ENCODE measurements at places on chromosomes 5 and 9.
A peak's percentile ranks its signal among the peaks of the same experiment; 100 is the strongest.

DNA sequence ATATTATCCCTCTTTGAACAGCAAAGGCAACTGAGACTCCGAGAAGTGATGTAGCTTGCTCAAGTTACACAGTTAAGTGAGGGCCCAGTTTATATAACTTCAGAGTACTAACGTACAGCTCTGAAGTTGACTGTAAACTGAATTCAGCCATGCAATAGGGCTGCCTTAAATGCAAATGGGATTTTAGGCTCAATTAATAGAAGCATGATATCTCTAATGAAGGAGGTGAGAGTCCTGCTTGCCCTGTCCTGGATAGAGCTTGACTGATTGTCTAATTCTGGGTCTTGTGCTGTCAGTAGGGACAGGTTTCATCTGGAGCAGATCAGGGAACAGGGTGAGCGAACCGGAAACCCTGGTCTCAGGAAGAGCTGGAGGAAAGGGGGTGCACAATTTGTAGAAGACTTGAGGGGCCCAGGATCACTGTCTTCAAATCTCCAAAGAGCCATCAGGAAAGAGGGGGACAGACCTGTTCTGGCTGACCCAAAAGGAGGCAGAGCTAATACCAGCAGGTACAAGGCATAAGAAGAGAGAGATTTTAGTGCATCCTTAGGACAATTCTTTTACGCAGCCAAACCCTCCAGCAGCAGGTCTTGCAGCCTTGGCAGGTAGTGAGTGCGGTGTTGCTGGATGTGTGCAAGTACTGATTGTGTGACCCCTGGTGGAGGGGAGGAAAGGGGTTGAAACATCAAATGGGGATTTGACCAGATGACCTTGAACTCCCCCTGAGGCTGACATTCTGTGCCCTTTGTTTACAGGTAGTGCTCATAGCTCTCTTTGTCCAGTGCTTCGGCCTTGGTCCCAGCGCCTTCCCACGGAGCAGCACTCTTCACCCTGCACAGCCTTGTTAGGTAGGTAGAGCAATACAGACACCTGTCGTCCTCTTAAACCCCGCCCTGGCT, 13.0 kb downstream of the GSN start:
- no peak for DNase-seq

- DNase-seq, result peak; percentile 28
Measured at GRCh38 chr5:14153932-14154731, 11.0 kb downstream of the TRIO start.

DNA sequence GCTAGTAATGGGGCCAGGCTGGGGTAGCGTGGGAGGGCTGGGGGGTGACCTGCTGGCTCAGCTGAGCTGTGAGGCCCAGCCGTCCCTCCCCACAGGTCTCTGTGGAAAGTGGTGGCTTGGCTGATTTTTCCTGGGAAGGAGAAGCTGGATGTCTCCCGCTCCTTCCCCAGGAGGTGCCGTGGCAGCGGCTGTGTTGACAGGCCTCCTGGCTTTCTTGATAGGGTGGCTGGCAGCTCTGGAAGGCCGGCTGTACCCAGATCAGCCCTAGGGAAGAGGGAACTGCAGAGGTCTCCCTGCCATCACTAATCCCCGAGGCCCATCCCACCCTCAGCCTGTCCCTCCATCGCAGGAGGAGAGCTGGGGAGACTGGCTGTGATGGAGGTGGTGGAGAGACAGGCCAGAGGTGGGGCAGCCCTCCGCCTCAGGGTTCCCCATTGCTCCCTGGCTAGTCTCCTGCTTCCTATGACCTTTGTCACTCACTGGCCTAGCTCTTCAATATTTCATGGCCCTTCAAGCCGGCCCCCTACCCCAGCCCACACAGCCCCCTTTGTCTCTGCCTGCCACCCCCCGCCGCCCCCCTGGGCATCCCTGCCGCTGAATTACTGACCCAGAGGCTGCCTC, 6.8 kb downstream of the CXXC5 start:
- DNase-seq, result no peak

DNA sequence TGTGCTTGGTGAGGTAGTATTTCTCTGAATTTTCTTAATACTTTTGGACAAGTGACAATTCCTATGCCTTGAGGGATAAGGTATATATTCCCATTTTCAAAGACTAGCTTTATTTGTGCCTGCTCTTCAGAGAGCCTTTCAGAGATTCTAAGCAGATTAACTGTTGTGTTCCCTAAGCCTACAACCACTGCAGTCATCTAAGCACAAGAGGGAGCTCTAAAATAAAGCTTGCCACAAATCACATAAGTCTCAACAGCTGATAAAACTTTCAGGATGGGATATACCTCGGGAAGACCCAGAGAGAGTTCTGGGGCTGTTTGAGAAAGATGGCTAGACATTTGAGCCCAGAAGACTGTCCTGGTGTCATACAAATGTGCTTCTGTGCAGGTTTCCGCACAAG, 157.3 kb downstream of the CYLC2 start:
- no peak for DNase-seq

DNA sequence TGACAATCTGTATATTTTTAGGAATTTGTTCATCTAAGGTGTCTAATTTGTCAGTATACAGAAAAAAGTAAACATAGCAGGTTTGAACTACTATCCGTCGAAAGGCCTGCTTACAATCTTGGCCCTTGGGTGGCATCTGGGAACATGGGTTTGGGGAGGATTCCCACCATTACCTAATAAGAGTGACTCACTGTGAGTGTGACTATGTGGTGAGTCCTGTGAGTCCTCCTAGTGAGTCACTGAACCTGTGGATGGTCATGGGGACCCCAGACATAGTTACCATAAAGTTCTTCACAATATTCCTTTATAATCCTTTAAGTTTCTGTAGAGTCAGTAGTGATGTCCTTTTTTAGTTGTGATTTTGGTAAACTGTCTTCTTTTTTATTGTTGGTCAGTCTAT, 37.0 kb downstream of the RNF130 start:
- DNase-seq, result no peak
